NCI-H187 (cell line): ENCODE measurements at places on chromosomes 11 and 22.

DNA sequence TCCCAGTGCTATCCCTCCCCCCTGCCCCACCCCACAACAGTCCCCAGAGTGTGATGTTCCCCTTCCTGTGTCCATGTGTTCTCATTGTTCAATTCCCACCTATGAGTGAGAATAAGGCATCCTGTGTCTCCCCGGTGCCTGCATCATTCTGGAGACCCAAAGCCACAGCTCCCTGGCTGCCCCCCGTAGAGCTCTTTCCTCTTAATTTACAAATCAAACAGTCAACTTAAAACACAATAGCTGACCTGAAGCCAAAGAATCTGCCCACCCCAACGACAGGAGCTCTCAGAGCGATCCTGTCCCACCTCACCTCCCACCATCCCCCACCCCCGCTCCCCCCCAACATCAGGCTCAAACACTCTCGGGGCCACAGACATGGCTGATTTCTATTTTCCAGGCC lies 558.3 kb downstream of the BRD1 start:
- DNase-seq = no peak

GRCh38 chr11:79437278-79437980 lies 3.4 kb downstream of the TENM4 start:
- no peak for DNase-seq

- no peak for DNase-seq
These were observed 80.5 kb upstream of the GDPD4 start for GRCh38 chr11:77381729-77382665.

DNA sequence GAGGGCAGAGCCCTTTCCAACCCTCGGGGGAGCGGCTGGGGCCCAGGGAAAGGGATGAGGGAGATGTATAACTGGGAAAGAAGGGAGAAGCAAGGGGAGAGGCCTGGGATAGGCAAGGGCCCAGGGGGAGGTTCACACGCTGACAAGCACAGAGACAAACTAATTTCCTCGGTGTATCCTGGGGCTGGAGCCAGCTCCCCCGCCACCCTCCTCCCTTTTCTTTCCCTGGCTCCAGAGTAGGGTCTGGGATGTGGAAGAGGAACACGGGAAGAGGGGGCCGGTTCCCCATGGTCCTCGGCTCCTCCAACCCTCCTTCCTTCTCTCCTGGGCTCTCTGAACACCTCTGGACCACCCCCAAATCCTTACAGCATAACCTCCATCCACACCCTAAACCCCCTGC lies 6.9 kb downstream of the CLCF1 start:
- no peak for DNase-seq

GRCh38 chr22:42425989-42426355 lies 6.2 kb downstream of the NFAM1 start:
- no peak for DNase-seq

DNA sequence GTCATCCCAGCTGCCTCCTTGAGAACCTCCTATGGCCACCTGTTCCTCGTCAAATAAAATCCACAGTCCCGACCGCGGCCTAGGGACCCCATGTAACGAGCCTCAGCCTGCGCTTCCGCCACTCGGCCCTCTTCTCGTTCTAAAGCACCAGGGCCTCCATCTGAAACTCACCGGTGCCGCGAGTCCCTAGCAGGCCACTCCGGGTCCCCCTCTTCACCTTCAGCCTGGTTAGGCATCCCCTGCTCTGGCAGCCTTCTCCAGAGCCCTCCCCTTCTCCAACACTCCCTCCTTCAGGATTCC lies 2.4 kb upstream of the SSTR3 start:
- no peak for DNase-seq

- DNase-seq = no peak
These were observed 590.0 kb upstream of the ANO3 start for GRCh38 chr11:25741886-25742285.

GRCh38 chr11:73980001-73980961 lies 2.4 kb downstream of the UCP2 start:
- DNase-seq = peak; percentile 26

DNA sequence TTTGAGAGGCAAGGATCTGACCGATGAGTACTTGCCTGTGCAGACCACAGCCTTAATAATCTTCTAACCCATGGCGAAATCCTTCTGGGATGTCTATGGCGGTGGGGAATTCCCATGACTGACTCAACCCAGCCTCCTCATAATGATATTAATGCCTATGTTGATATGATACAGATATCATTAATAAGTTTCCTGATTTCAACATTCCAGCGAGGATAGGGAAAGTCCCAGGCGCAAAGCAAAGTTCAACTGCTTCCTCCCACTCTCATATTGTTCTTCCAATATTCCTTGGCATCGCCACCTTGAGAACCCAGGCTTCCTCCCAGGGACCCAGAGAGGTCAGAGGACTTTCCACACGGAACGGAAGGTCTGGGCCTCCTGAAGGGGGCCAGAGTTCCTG lies 110.3 kb upstream of the TMEM45B start:
- no peak for DNase-seq

DNA sequence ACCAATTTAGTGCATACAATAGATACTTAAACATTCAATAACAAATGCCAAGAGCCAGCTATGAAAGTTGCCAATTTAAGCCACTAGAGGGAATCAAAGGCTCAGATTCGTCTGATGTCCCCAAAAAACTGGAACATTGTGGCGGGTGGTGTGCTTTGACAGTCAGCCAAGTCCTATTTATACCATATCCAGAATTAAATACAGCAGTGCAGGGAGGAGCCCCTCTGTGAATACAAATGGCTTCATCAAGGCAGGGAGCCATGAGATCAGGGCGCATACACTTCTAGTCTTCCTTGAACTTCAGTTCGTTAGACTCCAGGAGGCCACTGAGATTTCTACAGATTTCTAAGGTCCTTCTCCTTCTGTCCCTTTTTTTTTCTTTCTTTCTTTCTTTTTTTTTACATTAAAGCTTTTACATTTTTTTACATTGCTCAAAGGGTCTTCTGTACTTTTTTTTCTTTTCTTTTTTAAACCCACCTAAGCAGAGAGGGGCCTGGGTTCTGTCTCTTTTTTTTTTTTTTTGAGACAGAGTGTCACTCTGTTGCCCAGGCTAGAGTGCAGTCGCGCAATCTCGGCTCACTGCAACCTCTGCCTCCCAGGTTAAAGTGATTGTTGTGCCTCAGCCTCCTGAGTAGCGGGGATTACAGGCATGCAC lies 41.5 kb upstream of the HSPA8 start:
- no peak for DNase-seq

DNA sequence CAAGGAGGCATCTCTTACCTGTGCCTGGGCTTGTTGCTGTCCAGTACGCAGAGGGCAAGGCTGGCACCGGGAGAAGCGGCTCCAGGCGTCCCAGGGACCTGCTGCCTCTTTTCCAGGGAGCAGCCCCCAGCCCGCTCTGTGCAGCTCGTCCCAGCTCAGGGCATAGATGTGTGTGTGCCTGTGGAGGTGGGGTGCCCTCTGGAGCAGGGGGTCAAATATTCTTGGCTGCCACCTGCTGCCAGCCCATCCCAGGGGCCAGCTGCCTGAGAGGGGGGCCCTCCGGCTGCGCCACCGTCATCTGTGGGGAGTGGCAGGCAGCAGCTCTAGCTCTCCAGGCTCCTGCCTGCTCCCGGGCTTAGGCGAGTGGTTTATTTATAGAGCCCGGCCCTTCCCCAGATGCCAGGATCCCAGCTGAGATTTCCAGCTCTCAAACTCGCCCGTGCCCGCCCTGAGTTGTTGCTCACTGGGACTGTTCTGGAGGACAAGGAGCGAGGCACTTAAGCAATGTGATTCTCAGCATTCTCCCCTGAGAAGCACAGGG lies 87.5 kb downstream of the RTL6 start:
- DNase-seq = peak; percentile 71

GRCh38 chr11:134628426-134628825 lies 216.4 kb upstream of the B3GAT1 start:
- DNase-seq = no peak

GRCh38 chr22:39149915-39150847 lies 2.3 kb downstream of the CBX7 start:
- no peak for DNase-seq

DNA sequence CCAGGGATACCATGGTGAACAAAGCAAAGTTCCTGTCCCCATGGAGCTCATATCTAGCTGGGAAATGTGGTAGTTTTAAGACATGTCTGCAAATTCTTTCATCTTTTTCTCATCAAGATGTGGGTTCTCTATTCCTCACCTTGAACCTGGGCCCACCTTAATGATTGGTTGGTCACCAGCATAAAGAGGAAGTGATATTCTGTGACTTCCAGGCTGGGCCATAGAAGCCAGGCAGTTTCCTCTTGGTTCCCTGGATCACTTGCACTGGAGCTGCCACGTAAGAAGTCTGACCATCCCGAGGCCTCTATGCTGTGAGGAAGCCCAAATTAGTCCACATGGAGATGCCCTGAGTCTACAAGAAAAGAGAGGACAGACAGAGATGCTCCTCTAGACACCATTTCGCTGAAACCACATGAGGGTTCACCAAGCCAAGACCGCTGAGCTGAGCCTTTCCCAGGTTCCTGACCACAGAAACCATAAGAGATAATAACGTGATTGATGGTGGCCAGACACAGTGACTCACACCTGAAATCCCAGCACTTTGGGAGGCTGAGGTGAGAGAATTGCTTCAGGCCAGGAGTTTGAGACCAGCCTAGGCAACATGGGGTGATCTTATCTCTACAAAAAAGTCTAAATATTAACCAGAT lies 119.5 kb upstream of the ISX start:
- DNase-seq = no peak

GRCh38 chr22:46867106-46867505 lies 104.7 kb downstream of the TBC1D22A start:
- no peak for DNase-seq

DNA sequence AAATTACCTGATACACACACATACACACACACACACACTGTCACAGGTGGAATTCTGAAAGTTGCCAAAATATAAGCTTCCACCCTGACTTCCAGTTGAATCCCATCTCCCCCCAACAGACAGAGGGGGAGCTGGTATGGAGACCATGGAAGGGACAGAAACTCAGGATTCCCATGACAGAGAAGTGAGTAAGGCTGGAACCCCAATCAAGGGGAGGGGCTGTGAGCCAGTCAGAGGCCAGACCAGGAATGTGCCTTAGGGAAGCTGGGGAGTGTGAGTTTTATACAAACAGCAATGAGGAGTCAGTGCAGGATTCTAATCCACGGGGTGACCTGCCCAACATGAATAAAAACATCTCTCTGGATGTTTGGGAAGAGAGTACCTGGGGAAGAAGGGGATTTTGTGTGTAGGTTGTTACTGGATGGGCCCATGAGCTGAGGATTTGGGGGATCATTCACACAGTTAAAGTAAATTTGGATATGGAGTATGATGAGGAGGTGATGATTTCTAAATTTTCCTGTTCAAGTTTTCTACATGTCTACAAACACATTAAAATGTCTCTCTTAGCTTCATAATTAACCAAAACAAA lies 38.7 kb upstream of the TOP3B start:
- no peak for DNase-seq

DNA sequence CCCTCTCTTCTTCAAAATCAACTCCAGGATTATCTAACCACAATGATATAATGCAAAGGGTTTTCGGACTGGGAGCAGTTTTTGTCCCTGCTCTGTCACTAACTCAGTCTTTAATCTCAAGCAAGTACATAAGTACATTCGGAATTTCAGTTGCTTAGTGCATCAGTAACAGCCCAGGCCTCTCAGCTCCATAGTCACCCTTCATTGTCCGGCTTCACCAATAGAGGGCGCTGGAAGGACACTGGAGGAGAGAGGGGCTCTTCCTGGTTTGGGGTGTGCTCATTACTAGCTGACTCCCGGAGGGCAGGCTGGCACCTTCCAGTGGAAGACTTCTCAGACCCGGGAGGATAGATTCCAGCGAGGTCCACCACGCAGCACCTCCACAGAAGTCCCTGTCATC lies 90.4 kb upstream of the PDGFD start:
- DNase-seq = no peak

DNA sequence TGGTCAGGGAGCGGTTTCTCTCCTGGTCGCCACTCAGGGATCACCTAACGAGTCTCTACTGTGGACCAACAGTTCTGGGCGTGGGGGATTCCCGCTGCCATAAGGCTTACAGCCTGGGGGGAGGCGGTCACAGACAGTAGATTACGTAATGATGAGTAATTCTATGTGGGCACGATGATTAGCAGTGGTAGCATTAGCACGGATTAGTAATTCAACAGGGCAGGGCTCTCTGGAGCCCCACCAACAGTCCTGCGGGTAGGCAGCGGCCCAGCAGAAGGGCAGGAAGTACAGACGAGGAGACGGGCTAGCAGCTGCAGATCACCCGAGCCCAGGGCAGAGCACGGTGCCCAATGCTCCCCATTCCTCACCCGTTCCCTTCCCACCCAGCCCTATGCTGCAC lies 3.6 kb downstream of the SHISAL1 start:
- no peak for DNase-seq

DNA sequence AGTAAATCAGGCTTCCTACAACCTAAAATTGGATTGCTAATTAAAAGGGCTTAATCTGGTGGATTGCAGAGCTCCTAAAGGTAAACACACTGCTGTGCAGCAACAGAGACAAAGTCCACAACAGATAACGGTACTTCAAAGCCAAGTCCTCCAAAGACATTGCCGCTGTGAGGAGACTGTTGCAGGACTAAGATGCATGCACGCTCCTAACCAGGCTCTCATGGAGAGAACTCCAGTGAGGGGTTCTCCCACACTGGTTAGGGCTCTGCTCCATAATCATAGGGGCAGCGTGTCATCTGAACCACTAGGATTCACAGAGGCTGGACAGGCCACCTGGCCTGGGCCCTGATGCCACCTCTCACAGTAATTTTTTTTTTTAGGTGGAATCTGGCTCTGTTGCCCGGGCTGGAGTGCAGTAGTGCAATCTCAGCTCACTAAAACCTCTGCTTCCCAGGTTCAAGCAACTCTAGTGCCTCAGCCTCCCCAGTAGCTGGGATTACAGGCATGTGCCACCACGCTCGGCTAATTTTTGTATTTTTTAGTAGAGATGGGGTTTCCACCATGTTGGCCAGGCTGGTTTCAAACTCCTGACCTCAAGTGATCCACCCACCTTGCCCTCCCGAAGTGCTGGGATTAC lies 56.9 kb upstream of the ARFGAP3 start:
- no peak for DNase-seq

DNA sequence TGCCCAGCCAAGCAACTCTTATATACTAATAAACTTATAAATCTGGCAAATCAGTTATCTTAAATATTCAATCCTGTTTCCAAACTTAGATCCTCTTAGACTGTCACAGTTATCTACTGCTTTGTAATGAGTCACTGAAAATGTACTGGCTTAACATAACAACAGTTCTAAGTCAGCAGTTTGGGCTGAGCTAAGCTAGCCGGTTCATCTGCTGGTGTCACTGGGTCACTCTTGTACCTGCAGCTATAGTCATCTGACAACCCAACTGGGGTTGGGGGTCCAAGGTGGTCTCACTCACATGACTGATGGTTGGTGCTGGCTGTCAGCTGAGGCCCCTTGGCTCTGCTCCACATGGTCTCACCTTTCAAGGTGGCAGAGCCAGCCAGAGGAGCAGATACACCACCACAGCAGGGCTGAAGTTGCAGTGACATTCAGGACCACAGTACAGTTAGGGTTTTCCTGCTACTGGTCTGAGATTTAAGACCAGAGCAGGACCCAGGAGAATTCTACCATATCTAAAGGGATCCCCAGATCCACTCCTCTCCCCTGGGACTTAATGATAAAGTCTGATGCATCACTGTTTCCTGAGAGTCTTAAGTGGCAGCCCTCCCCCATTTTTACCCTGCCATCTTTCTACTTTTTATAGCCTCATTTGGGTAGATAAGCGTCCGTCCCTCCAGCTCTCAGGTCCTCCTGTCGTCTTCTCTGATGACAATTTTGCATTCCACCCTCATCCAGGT lies 7.9 kb upstream of the MACROD1 start:
- no peak for DNase-seq
